ENCODE measurements at places on chromosomes 1 and 21.

GRCh38 chr1:221117548-221117951, 238.3 kb downstream of the HLX start:
- DNase-seq, result no peak

- DNase-seq, result no peak
Observed at GRCh38 chr1:235802573-235803346, 63.9 kb downstream of the LYST start.

GRCh38 chr1:206004826-206005225, 1.6 kb upstream of the RAB7B start:
- DNase-seq, result no peak

DNA sequence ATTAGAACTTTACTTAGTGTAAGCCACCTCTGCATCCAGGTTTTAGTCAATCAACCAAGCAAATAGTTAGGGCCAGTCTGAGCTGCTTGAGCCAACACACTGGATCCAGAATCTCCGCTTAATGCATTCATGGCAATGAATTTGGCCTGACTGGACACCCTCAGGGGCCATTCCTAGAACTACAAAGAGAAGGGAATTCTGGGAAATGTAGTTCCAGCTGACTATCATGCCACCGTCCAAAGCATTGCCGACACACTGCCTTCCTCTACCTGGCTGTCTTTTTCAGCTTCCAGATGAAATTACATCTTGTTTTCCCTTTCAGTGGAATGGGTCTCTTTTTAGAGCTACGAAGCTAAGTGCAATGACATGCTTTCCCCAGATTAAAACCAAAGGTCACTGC, 163.0 kb upstream of the IGSF21 start:
- no peak for DNase-seq

GRCh38 chr1:200217703-200218102, 190.2 kb downstream of the NR5A2 start:
- no peak for DNase-seq

DNA sequence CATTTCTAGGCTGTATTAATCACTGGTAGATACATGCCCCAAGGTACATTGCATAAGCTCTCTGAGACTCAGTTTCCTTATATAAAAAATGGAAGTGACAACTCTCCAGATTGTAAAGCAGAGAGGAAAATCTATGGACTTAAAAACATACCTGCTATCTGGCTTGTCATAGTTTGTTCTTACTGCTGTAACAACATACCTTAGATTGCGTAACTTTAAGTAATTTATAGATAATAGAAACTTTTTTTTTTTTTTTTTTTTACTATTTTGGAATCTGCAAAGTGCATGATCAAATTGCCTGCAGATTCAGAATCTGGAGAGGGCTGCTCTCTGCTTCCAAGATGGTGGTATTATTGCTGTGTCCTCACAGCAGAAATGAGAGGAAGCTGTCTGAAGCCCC, 827.7 kb upstream of the BRINP3 start:
- no peak for DNase-seq

GRCh38 chr1:42379794-42380585, 602 bp upstream of the RIMKLA start:
- no peak for DNase-seq

- DNase-seq, result no peak
Observed at GRCh38 chr1:41503538-41504113, 19.1 kb upstream of the EDN2 start.

DNA sequence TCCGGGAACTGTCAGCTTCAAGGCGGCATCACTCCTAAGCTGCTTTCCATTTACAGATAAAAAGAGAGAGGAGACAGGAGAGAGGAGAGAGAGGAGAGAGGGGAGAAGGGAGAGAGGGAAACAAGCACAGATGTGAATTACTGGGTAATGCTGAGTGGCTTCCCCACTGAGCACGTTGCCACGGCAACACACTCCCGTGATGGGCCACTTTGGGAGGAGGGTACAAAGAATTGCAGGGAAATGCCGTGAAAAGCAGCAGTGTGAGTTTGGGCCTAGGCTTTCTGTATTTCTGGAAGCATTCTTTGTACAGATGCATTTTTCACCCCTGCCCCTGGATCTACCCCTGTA, 128.0 kb upstream of the IRF2BP2 start:
- DNase-seq, result peak; percentile 56

GRCh38 chr1:165240492-165240891, 116.0 kb downstream of the LMX1A start:
- no peak for DNase-seq

DNA sequence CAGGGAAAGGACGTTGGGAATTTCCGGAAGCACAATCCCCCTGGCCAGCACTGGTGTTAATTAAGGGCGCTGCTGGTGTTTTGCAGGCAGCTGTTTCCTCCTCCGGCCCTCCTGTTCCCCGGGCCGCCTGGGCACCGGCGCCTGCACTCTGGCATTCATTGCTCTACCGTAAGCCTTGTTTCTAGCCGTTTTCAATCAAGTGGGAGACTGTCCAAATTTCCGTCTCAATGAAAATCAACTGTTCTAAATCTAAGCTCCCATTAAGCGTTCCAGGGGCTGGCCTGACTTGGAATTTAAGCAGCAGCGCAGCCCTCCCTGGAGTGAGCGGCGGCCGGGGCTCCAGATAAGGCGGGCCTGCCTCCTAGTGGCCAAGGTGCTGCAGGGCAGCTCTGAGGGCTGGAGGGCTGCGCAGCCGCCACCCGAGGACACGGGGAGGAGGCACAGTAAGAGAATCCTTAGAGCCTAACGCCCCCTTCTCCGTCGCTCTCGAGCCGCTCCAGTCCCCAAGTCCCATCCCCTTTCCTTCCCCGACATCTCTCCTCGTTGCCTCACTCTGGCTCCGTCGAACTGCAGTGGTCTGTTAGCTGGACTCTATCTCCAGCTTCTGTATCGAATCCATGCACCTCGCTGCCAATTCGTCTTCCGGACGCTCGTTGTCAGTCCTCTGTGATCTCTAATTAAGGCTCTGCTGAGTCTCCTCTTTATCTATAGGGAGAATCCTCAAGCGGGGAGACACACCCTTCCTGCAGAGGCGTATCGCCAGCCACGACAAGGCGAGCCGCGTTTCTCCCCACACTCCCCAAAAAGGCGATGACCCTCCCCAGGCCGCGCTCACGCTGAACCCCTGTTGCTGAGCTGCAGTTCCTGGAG, 57.8 kb upstream of the LRRC8D start:
- DNase-seq, result peak; percentile 78

DNA sequence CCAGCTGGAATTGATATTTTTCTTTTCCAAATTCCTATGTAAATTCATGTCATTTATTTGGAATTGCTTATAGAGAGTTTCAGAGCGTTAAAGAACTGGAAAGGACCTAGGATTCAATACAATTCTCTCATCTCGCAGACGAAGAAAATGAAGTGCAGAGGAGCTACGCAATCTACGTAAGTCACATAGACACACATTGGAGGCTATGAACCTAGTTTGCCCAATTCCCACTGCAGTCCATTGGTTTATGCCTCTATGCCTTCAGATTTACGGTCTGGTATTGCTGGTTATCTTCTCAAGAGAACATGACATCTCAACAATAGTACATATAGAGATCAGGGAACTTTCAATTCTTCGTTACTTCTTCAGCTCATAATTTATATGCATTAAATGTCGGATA, 971 bp upstream of the RNF2 start:
- no peak for DNase-seq

DNA sequence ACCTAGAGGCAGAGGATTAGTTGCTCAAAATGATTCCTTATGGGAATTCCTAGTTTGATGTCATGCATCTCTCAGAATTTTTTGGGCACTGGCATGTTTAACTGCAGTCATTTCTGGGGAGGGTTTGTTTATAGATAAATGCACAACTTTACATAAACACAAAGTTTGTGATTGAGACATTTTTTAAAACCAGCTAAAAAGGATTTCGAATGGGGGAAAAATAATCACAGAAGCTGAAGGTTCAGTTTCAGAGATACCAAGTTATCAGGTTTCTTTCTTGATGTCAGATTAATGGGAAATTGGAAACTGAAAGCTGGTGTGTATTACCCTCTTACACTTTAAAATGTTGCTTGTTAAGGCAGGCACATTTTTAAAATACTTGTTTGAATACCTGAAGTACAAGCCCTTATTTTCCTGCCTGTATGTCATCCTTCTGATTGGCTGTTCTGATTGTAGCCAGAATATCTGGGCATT, 72.1 kb downstream of the DISP1 start:
- DNase-seq, result no peak

DNA sequence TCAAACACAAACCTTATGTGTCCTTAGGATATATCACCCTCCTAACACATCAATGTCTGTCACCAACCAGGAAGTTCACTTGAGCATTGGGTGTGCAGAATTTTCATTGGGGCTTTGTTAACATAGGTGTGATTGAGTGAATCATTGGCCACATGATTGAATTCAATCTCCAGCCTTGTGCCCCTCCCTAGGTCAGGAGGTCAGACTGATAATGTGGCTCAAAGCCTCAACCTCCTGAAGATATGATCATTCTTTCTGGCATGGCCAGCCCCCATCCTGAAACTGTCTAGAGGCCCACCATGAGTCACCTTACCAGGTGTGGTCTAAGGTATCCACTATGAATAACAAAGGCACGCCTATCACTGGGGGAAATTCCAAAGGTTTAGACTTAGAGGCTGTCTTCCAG, 90.1 kb downstream of the PKN2 start:
- no peak for DNase-seq

DNA sequence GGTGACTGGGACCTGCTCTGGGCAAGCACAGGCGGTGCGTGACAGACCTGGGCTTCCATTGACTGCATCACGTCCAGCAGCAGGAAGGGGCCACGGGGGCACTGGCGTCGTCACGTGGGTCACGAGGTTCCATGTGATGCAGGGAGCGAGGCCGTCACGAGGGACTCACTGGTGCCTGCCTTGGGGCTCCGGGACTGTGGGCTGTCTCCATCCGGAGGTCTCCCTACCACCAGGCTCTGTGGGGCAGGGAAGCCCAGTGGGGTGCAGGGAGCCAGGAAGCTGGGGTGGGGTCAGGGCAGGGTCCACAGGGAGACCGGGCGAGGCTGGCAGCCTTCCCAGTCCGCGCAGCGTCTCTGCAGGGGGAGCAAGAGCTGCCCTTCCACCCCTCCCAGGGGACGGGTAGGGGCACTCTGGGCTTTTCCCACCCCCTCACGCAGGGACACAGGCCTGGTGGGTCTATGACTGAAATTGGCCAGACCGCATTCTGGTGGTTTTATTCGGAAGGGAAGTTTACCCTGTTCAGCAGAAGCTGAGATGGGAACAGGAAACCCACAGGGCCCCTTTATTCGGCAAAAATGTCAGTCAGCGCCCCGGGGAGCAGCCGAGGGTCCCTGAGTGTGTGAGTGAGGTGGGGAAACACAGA, 416 bp upstream of the TNFRSF14 start:
- no peak for DNase-seq
